ENCODE measurements at places on chromosomes 2 and 18.

DNA sequence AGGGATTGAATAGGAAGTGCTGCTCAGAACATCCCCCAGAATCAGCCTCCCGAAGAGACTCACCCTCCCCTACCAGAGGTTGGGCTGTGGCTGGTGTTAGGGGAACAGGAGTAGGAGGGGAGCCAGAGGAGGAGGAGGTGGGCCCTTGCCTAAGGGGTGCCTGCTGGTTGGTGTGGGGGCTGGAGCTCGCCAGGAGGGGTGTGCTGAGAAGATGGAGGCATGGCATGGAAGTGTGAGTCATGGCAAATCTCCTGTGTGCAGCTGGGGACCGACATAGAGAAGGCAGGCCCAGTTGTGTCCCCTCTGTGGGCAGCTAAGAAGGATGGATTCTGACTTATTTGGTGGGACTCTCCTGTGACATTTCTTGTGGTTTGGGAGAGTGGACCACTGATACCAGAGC, 73.7 kb downstream of the DGKD start:
- no peak for DNase-seq

DNA sequence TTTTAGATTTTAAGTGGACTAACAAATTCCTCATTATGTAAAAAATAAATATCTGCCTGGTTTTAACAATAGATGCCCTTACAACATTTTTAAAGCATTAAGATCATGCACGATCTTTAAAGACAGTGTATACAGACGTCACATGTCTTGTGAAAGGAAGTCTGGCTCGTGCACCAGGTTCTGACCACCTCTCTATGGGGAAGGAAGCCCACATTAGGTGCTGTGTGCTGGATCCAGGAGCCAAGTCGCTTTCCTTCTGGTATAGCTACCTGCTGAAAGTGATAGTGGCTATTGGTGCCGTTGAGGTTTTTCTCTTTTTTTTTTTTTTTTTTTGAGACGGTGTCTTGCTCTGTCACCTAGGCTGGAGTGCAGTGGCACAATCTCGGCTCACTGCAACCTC, 116.5 kb downstream of the NCK2 start:
- DNase-seq = no peak

- DNase-seq = no peak
Observed at GRCh38 chr2:172085460-172086159, at the start of gene DLX1. DLX1 (plus strand) TSS chr2:172085507; CDS start chr2:172085678, 171 bp downstream.

GRCh38 chr2:213251618-213252017, 32.6 kb upstream of the SPAG16 start:
- peak; percentile 79 for DNase-seq

DNA sequence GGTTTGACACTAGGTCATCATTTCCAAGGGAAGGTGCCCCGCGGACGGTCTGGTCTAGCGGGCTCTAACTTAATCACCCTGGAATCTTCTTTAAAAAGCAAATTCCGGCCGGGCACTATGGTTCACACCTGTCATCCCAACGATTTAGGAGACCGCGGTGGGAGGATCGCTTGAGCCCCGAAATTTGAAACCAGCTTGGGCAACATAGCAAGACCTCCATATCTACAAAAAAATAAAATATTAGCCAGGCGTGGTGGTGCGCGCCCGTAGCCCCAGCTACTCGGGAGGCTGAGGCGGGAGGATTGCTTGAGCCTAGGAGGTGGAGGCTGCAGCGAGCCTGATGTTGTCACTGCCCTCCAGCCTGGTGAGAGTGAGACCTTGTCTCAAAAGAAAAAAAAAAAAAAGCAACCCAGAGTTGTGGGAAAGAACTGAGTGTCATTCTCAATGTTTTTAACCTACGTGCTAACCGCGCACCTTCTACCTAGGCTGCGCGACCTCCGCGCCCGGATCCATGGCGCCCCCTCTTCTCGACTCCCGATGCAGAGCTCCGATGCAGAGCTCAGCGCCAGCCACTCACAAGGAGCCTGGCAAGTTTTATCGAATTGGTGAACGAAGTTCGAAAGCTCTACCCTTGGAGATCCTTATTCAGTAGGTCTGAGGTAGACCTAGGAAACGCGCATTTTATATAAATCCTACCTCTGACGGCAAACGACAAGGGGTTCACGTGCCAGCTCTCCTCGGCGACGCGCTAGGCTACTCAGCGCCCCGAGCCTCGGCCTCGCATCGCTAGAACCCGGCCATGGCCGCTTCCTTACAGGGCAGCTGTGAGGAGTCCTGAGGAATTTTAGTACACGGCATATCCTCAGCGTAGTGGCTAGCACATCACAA, 888 bp upstream of the TWSG1 start:
- DNase-seq = no peak

GRCh38 chr2:106782681-106783080, 103.3 kb downstream of the ST6GAL2 start:
- no peak for DNase-seq

DNA sequence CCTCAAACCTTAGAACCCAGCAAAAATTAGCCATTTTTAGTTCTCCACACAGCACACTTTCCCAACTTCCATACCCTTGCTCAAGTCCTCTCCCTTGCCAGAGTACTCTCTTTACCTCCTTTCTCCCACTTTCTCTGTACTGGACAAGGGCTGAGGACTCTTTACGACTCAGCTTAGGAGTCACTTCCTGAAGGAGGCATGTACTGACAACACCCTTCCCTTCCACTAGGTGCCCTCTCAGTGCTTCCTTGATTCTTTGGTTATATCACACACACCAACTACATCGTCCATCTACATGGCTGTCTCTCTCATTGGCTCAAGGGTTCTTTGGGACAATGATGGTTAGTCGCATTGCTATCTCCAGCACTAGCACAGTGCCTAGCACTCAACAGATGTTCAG, 5.2 kb upstream of the C18orf63 start:
- peak; percentile 42 for DNase-seq

DNA sequence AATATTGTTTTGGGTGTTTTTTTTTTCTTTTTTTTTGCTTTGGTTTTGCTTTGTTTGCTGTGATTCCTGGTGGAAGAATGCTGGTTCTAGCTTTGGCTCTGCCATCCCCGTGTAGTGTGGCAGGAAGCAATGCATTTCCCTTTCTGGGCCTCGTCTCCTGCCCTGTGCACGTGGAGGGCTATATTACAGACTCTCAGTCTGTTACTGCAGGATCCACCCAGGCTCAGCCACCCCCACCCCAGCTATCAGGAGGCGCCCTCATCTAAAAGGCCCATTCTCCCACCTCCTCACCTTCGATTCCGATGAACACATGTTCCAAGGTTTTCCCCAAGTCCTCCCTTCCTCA, 152.3 kb downstream of the TFCP2L1 start:
- no peak for DNase-seq

- no peak for DNase-seq
Observed at GRCh38 chr18:28808373-28808772, 631.4 kb upstream of the CDH2 start.

DNA sequence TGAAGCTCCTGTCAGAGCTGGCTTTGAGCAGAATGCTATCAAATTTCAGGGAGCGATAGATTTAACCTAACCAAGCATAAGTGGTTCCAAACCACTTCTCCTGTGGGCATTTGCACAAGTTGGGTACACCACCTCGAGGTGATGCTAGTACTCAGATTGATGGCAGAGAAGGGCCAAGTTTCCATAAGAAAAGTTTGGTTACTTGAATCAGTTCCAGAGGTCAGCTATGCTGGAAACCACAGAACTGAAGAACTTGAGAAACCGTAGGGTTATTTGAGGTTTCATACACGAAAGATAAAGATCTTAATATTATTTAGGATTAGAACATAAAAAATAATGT, 238.2 kb upstream of the SOX11 start:
- DNase-seq = peak; percentile 49

GRCh38 chr2:149470046-149470445, 117.5 kb downstream of the MMADHC start:
- no peak for DNase-seq

DNA sequence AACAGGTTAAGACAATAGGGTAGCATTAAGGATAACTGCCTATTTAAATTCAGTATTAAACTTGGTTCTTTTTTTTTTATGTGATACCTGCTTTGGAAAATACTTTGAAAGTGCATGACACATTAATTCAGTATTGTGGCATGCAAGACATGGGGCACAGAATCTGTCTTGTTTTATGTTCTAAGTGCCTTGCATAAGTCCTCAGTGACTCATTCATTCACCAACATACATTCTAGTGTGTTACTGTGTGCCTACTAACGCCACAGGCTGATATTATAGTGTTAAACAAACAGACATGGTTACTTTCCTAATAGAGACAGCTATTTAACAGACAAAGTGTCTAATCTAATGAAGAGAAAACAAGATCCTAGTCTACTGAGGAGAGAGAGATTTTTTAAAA, 91.7 kb downstream of the GCA start:
- DNase-seq = peak; percentile 2

DNA sequence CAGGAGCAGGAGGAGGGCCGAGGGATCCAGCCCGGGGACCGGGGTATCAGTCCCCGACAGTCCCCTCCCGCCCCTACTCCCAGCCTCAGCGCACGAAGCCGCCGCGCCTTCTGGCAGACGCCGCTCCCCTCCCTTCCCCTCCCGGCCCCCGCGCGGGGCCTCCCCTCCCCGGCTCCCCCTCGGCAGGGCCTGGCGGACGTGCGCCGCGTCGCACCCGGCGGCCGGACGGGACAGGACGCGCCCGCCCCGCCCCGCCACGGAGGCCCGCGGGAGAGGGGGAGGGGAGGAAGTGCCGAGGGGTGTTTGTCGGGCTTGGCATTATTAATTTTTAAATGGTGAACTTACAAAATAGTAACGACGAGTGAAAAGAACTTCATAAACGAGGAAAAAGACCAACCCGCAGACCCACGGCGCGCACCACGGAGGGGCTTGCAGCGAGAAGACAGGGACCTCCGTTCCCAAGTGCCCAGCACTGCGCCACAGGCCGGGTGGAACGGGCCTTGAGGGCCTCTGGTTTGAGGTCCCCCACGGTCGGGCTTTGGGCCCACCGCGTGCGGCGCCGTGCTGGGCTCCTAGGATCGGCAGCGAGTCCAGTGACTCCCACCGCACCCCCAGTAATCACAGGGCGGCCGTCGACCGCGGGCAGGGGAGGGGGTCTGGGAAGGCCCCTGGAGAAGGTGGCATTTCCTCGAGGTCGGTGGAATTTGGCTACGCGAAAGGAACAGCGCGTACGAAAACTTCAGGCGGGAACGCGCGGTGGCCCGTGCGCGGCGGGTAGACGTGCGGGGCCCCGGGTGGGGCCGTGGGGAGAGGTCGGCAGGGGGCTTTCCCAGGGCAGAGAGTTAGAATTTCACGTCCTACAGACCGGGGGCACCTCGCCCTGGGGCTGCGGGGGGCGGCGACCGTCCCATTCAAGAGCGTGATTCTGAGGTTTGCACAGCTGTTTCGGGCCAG, 954 bp upstream of the CTDSP1 start:
- peak; percentile 77 for DNase-seq

- DNase-seq = no peak
Observed at GRCh38 chr2:181363164-181363563, 94.0 kb upstream of the ITGA4 start.

- DNase-seq = peak; percentile 82
Observed at GRCh38 chr2:183059561-183059960, 19.0 kb upstream of the DUSP19 start.

- no peak for DNase-seq
Observed at GRCh38 chr18:46639386-46639785, 17.6 kb downstream of the LOXHD1 start.

DNA sequence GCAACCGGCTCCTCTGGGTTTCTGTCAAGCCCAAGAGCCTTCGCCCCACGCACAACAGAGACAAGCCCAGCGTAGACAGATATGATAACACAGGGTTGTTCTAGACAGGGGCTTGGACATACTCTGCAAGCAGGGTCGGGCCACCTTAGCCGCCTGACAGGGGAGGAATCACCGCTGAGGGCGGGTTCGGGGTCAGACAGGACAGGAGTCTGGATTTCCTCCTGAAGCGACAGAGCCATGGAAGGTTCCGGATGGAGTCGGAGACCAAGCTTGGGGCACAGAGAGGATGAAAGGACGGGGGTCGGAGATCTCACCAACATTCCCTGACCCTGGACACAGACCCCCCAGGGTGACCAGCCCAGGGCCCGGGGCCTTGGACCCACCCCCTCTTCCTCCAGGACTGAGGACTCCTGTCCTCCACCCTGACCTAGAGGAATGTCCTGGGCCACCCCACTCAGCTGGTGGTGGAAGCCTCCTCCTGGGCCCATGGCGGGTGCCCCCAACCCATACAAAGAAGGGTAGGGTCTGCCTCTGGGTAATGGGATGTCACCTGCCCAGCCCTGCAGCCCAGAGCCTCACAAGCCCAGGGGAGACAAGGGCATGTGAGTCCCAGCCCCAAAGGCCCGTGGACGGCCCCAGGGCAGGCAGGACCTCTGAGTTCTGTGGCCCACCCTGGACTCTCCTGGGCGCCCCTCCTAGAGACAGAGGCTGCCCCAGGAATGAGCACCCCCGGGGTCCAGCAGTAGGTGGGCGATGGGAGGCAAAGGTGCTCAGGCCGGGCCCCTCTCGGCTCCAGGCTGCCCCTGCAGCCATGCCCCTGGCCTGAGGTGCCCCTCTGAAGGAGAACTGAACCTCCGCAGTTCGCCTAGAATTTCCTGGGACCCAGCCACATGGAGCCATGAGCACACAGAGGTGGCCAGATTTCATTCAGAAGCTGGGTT, 44.1 kb upstream of the GPC1 start:
- DNase-seq = no peak

DNA sequence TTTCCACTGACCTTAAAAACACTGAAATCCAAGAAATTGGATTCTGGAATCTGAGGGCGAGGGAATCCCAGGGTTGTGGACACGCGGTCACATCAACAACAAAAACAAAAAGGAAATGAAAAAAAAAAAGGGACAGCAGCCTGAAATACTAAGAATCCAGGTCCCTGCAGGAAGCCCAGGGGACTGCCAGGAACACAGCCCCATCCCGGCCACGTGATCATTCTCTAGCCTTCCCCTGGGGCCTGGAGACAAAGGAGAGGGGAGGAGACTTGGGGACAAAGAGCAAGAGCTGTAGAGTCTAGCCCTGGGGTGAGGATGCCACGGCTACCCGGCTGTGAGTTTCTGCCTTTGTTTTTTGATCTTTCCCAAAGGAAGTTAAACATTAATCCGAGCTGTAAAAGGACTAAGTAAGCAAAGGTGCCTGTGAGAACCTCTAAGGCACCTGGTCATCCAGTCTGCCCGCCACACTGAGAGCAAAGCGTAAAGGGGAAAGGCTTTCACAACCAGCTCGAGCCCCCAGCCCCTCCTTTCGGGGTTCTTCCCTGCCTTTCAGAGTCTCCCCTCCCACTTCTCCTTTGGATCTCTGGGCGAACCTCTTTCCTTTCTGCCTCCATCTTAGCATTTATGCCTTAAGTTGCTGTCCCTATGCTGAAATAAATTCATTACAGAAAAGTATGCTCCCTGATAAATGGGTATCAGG, 57.9 kb upstream of the MSH2 start:
- peak; percentile 79 for DNase-seq

GRCh38 chr2:129667577-129667976, 311.9 kb upstream of the RAB6C start:
- no peak for DNase-seq

DNA sequence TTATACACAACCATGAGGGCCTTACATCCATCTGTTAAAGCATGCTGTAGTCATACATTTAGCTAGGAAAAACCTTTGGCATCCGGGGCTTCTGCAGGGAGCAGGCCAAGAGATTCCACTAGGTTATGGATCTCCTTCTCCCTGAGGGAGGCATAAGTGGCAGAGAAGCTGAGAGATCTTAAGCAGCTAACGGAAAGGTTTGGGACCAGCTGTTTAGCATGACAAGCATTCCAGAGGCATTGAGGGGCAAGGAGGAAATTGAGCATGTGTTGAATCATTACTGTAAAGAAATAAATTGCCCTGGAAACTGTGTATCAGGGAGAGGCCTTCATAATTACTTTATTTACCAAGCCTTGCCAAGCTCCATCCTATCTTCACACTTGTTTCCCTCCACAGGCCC, 643.1 kb downstream of the CNTNAP5 start:
- DNase-seq = peak; percentile 1

- DNase-seq = peak; percentile 57
Observed at GRCh38 chr2:133390156-133390555, 178.1 kb downstream of the NCKAP5 start.

Measured in fibroblast of upper back skin (primary cell).